ENCODE measurements at places on chromosomes 13 and 19.
A peak's percentile ranks its signal among the peaks of the same experiment; 100 is the strongest.

DNA sequence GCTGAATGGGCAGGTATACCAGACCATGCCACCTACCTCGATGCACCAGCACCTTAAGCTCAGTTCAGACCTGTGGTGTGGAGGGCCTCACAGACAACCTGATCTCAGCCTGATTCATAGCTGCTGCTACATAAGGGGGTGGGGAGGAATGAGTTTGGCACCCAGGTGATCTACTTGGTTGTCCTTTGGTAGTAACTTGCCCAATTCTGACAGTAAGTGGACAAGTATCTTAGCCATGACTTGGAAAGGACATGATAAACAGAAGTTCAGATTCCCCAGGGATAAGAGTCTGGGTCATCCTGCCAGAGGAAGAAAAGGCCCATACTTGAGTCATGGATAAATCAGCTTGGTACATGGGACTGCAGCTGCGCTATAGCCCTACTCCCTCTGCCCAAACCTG lies 28.4 kb upstream of the SOHLH2 start:
- DNase-seq: no peak

DNA sequence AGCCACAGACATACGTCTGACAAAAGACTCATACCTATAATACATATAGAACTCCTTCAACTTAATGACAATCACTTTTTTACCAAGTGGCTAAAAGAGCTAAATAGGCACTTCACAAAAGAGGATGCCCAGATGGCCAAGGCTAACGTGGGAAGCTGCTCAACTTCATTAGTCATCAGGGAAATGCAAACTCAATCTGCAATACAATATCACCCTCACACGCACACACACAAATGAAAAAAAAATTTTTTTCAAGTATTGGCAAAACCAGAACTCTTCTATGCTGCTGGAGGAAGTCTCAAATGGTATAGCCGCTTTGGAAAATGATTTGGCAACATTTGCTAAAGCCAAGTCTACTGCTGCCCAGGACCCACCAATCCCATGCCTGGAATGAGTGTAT lies 14.6 kb upstream of the DNMT1 start:
- DNase-seq: no peak

DNA sequence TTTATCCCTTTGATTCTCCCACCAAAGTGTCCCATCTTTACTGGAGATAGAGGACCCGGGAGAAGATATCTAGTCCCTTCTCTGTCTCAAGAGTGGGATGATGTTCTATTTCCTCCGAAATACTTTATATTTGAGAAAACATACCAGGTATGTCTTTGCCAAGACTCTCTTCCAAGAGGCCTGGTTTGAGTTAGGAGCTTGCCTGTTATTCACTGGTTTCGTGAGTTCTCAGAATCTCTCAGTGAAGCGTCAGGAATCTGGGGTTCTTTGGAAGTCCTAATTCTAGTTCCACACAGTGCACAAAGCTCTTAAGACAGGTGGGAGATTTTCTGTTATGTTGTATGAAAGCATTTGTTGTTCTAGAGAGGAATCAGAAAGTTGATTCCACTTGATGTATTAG lies 182.0 kb downstream of the DNAJC15 start:
- DNase-seq: no peak

- DNase-seq: no peak
Measured at GRCh38 chr13:92054389-92054788, 656.0 kb downstream of the GPC5 start.

DNA sequence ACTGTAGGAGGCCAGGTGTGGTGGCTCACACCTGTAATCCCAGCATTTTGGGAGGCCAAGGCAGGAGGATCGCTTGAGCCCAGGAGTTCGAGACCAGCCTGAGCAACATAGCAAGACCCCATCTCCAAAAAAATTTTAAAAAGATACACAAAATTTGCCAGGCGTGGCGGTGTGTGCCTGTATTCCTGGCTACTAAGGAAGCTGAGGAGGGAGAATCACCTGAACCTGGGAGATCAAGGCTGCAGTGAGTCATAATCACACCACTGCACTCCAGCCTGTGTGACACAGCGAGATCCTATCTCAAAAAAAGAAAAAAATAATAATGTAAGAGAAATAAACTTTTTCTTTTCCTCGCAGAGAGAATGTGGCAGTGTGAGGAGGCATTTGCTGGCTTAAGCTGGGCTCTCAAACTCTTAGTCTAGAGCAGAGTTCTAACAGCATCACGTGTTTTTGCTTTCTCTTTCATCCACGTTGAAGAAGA lies 21.1 kb downstream of the FAM187B start:
- peak; percentile 31 for DNase-seq

- no peak for DNase-seq
Measured at GRCh38 chr13:48879854-48880253, 95.9 kb upstream of the FNDC3A start.

GRCh38 chr13:113849981-113850721 lies 13.7 kb downstream of the GAS6 start:
- DNase-seq: no peak

GRCh38 chr13:106657104-106657503 lies 89.2 kb upstream of the ARGLU1 start:
- no peak for DNase-seq

GRCh38 chr19:58544591-58545285 lies 874 bp downstream of the TRIM28 start:
- no peak for DNase-seq

GRCh38 chr13:34161931-34162543 lies 344.1 kb downstream of the RFC3 start:
- no peak for DNase-seq

DNA sequence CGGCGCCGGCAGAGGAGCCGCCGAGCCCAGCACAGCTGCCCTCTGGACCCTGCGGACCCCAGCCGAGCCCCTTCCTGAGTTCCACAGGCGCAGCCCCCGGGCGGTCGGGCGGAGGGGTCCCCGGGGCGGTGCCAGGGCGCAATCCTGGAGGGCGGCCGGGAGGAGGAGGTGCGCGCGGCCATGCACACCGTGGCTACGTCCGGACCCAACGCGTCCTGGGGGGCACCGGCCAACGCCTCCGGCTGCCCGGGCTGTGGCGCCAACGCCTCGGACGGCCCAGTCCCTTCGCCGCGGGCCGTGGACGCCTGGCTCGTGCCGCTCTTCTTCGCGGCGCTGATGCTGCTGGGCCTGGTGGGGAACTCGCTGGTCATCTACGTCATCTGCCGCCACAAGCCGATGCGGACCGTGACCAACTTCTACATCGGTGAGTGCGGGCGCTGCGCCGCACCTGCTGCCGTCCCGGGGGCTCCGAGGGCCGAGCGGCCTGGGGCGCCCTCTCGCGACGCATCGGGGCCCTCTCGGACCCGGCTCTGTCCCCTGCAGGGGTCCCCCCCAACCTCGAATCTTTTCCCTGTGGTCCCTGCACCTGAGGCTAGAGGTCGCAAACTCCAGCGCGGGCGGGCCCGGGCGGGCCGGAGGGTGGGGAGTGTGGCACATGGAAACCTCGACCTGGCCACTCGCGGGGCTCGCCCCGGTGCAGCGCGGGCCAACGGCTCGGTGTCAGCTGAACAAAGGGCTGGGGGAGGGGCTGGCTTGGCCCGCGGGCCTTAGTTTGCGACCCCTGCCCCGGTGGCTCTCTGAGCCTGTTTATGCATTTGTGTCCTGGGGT lies at the start of gene KISS1R:
KISS1R (plus strand) TSS at position 11 of the 829 bp plus-strand sequence; CDS start at position 181, 170 bp downstream.
- peak; percentile 11 for DNase-seq

GRCh38 chr13:25844559-25845434 lies 207.0 kb downstream of the SHISA2 start:
- no peak for DNase-seq

DNA sequence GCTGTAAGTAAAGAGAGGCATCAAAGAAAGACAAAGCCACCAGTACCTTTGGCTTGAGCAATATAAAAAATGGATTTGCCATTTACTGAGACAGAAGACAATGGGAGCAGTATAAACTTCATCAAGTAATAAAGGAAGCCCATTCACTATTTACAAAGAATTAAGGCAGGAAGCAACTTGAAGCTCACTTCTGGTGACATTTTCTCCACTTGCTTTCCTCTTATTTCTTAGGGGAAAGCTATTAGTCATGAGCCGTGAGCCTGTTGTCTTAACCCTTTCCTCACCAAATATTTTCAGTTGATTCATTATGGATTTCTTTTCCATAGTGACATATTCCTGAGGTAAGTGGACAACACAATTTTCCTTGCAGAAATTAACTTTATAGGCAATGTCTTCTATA lies 156.8 kb downstream of the DNAJC3 start:
- DNase-seq: no peak

- no peak for DNase-seq
Measured at GRCh38 chr13:84294576-84294975, 412.3 kb upstream of the SLITRK1 start.

DNA sequence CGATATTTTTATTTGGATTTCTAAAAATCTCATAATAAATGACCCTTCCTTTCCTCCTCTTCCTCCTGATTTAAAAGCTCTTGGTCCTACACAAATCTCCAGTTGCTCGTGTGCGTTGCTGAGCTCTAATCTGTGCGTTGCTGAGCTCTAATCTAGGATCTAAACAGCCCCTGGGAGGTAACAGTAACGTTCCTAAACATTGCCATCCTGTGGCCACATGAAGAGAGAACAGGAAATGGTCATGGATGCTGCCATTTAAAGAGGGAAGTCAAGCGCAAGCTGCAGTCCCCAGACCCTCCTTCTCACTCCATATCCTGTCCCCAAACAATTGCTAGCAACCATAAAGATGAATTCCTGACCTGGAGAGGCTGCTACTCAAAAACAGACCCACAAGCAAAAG lies 170.8 kb downstream of the NUFIP1 start:
- no peak for DNase-seq

DNA sequence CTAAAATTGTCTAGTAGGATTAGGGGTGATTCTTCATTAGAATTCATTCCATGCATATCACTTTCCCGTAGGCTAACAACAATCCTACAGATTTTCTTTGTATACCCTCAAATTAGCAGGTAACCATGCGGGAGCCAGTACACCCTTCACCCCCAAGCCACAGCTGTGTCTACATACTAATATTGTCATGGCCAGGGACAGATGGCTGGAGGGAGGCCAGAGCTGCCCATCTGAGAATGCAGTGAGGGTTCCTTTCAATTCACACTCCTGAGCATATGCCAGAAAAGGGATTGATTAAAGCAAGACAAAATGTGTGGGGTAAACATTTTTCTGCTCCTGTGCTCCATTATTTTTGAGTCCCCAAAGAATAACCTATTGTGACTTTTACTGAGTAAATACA lies 68.9 kb downstream of the FREM2 start:
- DNase-seq: no peak

GRCh38 chr13:26929971-26930730 lies 169.6 kb upstream of the GPR12 start:
- peak; percentile 64 for DNase-seq

- DNase-seq: no peak
Measured at GRCh38 chr13:97423300-97424045, 10.5 kb upstream of the RAP2A start.

- no peak for DNase-seq
Measured at GRCh38 chr19:29944390-29945012, 2.5 kb downstream of the URI1 start.

GRCh38 chr19:22331521-22331920 lies 45.3 kb downstream of the ZNF729 start:
- no peak for DNase-seq

DNA sequence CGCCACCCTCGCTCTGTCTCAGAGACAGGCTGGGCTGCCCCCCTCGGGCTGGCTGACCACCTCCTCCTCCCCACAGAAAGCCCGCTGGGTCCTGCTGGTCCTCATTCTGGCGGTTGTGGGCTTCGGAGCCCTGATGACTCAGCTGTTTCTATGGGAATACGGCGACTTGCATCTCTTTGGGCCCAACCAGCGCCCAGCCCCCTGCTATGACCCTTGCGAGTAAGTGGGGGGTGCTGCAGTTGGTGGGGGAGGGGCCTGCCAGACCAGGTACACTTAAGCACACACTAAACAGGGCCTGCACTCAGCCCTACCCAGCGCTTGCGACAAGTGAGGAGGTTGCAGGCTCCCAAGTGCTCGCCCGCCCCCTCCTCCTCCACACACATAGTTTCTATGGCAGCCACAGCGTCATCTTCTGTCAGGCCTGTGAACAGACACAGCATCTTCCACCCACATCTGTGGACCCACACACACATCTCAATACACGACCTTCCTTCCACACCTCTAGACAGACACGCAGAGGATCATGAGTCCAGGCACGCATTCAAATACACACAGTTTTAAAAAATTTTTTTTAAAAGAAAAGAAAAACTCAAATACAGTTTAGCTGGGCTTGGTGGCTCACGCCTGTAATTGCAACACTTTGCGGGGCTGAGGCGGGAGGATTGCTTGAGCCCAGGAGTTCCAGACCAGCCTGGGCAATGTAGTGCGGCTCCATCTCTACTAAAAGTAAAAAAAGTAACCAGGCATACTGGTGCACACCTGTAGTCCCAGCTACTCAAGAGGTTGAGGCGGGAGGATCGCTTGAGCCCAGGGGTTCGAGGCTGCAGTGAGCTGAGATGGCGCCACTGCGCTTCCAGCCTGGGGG lies 18.4 kb downstream of the PLD3 start:
- DNase-seq: no peak

DNA sequence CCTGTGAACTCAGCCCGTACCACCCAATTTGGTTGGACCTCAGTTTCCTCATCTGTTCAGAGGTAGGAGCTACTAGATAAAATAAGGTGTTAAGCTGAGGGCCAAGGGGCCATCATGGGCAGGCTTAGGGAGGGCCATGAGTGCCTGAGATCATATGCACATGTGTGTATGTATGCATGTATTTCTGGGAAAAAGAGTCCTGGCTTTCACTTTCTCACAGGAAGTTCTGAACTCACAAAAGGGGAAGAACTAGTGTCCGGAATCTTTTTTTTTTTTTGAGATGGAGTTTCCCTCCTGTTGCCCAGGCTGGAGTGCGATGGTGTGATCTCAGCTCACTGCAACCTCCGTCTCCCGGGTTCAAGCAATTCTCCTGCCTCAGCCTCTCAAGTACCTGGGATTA lies 18.9 kb downstream of the TGFB1 start:
- no peak for DNase-seq

DNA sequence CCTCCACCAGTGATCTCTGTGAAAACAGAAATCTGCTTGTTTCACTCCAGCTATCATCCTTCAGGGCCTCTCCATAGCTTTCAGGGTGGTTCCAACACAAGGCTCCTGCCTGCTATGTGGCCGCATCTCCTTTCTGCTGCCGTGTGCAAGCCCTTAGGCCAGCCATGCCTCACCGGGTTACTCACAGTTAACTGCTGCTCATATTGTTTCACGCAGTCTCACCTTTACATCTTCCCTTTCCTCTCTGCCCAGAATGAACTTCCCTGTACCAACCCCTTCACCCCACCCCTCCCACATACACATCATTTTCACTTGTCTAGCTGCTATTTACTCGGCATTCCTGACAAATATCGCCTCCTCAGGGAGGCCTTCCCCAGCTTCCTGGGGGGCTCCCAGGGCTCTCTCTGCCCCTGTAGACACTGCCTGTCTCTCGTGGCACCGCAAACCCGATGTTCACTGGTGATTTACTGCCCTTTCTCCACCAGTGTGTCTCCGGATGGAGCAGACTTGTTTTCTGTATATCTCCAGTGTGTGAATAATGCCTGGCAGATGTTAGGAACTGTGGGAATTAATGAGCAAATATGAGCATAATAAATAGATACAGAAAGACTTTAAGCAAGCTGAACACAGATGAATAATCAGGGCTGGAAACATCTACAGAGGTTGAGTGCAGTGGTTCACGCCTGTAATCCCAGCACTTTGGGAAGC lies 39.3 kb upstream of the GPR183 start:
- DNase-seq: no peak
